LoVo (cell line): ENCODE measurements at places on chromosomes 12 and 14.
A peak's percentile ranks its signal among the peaks of the same experiment; 100 is the strongest.

GRCh38 chr12:12837813-12838153, 24.6 kb downstream of the DDX47 start:
- DNase-seq, result no peak

DNA sequence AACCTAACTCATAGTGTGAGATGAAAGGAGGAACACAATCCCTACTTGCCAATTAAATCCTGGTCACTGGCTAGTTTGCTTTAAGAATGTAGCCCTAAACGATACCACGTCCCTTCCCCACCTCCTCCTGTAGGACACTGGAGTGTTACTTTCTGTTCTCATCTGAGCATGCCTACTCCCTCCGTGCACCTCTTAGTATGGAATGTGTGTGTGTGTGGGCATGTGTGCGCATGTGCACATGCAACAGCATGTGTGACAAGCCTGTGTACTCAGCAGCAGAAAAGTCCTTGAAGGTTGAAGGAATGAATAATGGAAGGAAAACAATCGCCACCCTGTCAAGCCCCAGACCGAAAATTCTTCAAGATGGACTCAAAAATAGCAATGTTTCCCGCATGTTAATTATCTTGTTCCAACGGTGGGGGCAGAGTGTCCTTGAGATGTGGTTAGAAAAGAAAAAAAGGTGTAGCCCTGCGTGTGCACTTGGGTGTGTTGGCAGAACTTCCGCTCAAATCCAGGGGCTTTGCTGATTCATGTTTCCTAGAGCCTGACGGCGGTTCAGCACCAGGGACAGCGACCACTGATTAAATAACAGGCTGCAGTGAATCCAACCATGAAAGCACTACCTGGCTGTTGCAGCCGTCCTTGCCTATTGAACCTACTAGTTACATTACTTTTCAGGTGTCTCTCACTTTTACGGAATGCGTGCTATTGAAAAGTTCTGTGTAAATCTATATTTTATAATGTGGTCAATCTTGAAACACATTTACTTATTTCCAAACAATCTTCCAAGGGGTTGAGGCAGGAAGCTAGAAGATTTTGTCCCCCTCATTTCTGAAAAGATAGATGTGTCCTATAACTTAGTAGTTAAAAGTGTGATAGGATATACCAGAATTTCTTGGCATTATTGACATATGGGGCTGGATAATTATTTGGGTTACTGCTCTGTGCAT, 79.8 kb downstream of the SRRM4 start:
- DNase-seq, result peak; percentile 65

DNA sequence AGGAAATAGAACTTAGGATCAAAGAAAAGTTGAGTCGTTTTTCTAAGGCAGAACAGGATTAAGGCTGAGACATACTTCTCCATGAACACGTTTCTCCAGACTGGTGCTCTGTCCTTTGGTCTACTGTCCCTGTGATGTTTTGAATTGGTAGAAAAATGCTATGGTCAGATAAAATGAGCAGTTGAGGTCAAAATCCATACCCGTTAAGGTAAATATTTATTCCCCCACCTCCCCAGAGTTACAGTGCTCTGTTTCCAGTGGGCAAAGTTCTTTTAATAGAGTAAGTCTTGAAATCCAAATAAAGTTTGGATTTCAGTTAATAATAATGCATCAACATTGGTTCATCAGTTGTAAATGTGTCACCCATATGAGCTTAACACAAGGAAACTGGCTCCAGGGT, 74.5 kb downstream of the PTHLH start:
- DNase-seq, result no peak

- no peak for DNase-seq
Observed at GRCh38 chr12:90253136-90253535, 544.5 kb upstream of the ATP2B1 start.

DNA sequence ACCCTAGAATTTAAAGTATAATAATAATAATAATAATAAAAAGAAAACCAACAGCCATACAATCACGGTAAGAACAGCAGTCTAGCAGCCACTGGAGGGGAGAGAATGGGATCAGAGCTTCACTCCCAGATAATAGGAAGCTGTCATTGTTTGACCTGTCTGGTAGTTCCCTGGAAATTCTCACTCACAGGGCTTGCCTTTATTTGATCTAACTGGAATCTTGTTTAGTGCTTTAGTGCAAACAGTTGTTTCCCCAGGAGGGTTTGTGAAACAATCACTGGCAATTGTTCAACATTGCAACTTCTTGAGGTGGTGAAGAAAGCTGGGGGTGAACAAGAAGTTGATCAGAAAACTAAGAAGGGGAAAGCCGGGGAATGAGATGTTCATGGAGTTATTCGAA, 68.7 kb upstream of the PTCSC3 start:
- no peak for DNase-seq

DNA sequence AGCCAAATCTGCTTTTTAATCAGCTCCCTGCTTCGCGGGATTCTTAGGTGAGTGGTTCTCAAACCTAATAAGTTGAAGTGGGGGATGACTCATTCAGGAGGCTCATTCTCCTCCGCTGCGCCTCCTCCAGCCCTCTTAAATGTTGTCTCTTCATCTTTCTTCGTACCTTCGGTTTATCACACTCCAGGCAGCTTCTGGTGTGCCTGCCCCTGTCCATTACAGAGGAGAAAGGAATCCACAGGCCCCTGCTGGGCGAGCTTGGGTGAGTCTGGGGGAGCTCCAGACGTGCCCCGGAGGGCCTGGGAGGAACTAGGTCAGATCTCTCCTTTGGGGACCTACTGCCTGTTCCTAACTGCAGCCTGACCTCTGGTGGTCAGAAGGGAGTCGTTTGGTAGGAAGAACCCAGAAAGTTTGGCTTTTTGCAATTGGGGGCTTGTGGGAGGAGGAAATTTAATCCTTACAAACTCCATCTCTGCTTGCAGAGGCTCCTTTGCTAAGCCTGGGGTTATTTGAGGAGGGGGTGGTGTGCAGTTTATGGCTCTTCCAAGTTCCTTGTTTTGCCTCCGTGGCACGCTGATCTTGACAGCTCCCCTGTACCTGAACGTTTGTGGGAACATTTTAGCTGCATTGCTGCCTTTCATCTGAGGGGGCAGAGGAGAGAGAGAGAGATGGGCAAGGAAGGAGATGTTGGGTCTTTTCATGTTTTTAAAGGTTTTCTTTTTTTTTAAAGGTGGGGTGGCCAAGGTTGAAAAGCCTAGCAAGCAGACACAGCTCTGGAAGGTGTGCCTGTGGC, 84.1 kb upstream of the GNG2 start:
- DNase-seq, result peak; percentile 11

DNA sequence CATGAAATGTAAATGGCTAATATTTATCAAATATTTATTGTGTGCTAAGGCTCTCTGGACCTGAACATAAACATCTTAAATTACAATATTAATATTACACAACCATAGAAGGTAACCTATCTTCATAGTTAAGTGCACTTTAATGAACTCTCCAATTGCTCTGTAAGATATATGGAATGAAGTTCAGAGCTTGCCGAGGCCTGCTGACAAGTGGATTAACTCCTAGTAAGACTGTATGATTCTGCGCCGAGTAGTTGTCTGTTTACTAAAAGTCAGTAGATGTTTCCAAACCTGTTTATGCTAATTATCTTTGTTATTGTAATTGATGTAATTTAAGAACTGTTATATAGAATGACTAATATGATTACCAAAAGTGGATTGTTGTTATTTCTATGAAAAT, 77.2 kb downstream of the PTPRR start:
- no peak for DNase-seq

DNA sequence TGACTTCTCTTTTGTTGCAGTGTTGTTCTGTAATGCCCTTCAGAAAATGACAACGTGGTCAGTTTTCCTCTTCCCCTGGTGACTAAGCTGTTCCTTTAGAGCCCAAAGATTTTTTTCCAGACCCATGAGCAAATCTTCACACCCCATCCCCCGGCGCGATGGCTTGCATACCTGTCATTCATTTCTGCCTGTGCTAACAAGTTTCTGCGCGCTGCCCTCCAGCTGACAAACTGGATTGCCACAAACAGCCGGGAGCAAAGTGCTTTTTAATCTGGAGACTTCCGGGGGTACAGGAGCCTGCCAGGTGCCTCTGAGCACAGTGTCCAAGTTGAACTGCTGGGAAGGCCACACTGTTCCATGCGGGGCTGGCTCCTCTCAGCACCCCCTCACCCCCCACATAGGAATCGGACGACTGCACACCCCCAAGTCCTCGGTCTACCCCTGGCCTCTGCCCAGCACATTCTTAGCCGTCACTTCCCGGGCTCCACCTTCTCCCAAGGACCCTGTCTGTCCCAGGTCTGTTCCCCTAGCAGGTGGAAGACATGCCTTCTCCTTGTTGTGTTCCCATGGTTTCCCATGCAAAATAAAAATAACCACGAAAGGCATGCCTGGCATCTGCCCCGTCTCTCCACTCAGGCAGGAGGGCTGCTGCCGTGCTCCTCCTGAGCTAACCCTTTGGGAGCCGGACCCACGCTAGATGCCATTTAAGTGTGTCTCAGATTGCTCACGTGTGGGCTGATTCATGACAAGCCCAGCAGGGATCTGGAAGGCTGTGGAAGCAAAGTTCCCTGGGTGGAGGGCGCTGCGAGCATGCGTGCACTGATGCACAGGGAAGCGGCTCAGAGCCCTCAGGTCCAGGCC, 14.1 kb downstream of the RILPL1 start:
- no peak for DNase-seq
